Mesenteric fat pad (tissue), 1 donor: ENCODE measurements at places on chromosomes 6 and 20. TPM values are rescaled to one million over a fixed set of nuclear protein-coding genes. Genes with fewer than 3 reads are reported as not detected.

DNA sequence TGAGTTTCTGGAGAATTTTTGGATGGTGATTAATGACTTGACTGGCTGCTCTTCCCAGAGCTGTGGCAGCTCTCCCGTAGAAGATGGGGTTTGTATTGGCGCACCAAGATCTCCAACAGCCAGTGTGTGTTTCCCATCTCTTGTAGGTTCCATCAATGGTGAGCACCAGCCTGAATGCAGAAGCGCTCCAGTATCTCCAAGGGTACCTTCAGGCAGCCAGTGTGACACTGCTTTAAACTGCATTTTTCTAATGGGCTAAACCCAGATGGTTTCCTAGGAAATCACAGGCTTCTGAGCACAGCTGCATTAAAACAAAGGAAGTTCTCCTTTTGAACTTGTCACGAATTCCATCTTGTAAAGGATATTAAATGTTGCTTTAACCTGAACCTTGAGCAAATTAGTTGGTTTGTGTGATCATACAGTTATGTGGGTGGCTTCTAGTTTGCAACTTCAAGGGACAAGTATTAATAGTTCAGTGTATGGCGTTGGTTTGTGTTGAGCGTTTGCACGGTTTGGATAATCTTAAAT, 50.2 kb downstream of the CSE1L start:
- no peak for DNase-seq

DNA sequence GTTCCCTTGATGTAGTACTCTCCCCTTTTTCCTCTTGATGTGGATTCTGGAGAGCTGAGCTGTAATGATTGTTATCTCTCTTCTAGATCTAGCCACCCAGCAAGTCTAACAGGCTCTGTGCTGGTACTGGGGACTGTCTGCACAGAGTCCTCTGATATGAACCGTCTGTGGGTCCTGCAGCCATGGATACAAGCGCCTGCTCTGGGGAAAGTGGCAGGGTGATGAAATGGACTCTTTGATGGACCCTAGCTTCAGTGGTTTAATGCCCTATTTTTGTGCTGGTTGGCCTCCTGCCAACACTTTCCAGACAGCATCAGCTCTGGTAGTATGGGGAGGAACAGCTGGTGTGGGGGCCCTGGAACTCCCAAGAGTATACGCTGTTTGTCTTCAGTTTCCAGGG, 216.3 kb downstream of the ADGRG6 start:
- no peak for DNase-seq

VWA7 gene
- 0.77 TPM for total RNA-seq

- no peak for DNase-seq
Observed at GRCh38 chr6:92706976-92707375, 712.4 kb downstream of the EPHA7 start.

- DNase-seq = no peak
Observed at GRCh38 chr6:52231406-52232127, 12.7 kb downstream of the IL17F start.

AKAP7 gene
- total RNA-seq = 12.2 TPM

DNA sequence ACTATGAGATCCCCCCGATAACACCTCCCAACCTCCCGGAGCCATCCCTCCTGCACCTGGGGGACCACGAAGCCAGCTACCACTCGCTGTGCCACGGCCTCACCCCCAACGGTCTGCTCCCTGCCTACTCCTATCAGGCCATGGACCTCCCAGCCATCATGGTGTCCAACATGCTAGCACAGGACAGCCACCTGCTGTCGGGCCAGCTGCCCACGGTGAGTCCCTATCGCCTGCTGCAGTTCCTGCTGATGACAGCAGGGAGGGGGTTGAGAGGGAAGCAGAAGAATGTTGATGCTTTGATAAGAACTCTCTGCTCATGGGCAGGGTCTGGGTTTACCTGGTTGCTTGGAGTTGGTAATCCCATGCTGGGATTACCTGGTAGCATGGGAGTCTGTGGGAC, 91.9 kb downstream of the TOX2 start:
- peak; percentile 55 for DNase-seq

DNA sequence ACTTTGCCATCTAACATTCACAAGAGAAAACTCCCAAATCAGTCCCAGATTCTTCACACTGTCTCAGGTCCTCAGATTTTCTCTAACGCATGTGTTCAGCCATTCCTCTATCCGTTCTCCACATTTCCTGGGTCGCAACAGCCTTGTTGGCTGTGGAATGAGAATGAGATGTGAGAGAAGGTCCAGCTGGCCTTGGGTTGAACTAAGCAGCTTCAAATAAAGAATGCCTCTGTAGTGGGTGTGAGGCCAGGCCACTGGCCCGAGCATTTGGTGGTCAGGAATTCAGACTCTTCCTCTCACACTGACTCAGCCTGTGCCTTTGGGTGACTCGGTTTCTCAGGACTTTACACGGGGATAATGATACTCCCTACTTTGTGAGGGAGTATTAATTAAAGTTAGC, 73.8 kb upstream of the CCN6 start:
- DNase-seq = no peak

CASS4 gene
- total RNA-seq = 3.1 TPM

GRCh38 chr6:145569140-145569539, 166.2 kb downstream of the EPM2A start:
- DNase-seq = no peak

FAM184A gene
- 4.8 TPM for total RNA-seq

OPRM1 gene
- total RNA-seq = not detected

VGLL2 gene
- not detected for total RNA-seq

- no peak for DNase-seq
Observed at GRCh38 chr6:169618526-169619490, 83.0 kb downstream of the WDR27 start.

GRCh38 chr6:82980086-82980485, 85.6 kb downstream of the UBE3D start:
- no peak for DNase-seq

GRCh38 chr20:40892642-40893041, 136.0 kb upstream of the TOP1 start:
- DNase-seq = no peak

DNA sequence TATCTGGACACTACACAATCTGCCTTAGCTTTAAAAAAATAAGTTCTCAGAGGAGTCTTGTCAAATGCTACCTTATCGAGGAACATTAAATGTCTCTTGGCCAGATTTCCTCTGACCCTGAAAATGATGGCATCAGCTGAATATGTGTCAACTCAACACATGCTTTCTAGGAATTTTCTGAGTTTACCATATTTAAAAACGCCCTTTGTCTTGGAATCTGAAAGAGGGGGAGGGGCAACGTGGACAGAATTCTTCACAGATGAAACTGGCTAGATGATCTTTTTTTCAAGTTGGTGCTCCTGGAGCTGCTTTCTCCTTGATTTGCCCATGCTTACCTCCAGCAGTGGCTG, 5.1 kb downstream of the SOX4 start:
- DNase-seq = no peak
